Skin of body (tissue), 3 donors: ENCODE measurements at places on chromosomes 13 and 19. TPM values are rescaled to one million over a fixed set of nuclear protein-coding genes. Genes with fewer than 3 reads are reported as not detected.

The CHST8 gene
- 0.39 TPM for total RNA-seq

The C13orf46 gene
- total RNA-seq: under 0.01 TPM

The NAPSA gene
- total RNA-seq: 0.59 TPM

DNA sequence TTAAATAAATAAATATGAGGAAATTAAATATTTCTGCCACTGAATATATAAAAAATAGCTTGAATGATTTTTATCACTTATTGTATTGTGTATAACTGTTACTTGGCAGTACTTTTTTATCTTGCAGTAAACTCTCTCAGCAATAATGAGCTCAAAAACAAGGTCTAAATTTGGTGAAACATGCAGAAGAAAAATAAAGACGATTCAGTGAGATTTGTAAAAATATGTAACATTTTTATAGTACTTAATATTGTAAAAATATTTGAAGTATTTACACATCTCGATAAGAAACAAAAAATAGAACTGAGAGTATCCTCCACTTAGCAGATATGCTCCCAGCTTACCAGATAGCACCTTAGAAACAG, 120.6 kb upstream of the MLNR start:
- DNase-seq: no peak

DNA sequence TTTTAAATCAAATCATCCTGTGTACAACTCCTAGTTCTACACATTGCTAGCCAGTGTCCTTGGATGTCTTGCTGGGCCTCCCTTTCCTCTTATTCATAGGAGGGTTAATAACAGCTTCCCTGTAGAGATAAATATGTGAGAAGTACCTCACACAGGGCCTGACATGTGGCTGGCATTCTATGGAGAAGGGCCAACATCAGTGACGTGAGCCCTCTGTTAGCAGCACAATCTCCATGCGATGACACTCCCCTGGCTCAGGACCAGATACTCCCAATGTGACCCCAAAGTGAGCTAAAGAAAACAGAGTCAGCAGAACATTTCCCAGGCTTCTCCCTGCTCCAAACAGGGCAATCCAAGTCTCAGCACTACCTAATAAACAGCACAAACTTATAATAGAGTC, 818.4 kb downstream of the DIAPH3 start:
- DNase-seq: peak; percentile 30

GRCh38 chr13:49220856-49221589, 885 bp downstream of the MLNR start:
- no peak for DNase-seq

DNA sequence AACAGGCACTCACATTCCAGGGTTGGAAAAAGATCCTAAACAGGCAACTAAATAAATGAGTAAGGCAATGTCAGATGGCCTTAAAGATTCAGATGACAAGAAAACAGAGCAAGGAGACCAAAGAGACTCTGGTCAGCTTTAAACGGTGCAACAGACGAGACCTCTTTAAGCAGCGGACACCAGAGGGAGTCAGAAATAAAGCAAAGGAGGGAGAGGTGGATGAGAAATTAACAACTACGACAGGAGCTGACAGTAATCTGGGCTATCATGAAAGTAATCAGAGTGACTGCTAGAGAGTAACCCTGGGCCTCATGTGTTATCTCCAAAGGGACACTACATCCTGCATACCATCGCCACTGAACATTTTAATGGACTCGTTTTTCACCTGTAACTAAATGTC, 1.1 kb downstream of the ZNF550 start:
- DNase-seq: no peak

- DNase-seq: no peak
Measured at GRCh38 chr19:19385896-19386869, 19.3 kb upstream of the GATAD2A start.

The ZNF256 gene
- total RNA-seq: 9.6 TPM

- DNase-seq: no peak
Measured at GRCh38 chr19:7904074-7905020, 670 bp downstream of the MAP2K7 start.

The FGF14 gene
- 1.6 TPM for total RNA-seq
